IMR-90 (cell line): ENCODE measurements at places on chromosomes 4 and X. TPM values are rescaled to one million over a fixed set of nuclear protein-coding genes. Genes with fewer than 3 reads are reported as not detected.

The DDX53 gene
- not detected in 2 replicates for total RNA-seq

The SSX3 gene
- total RNA-seq: not detected in 2 replicates

The SLC6A8 gene
- total RNA-seq: 6.7 and 7.2 TPM in 2 replicates

The STX18 gene
- 20.1 and 26.9 TPM in 2 replicates for total RNA-seq

The SSX4B gene
- total RNA-seq: not detected in 2 replicates

DNA sequence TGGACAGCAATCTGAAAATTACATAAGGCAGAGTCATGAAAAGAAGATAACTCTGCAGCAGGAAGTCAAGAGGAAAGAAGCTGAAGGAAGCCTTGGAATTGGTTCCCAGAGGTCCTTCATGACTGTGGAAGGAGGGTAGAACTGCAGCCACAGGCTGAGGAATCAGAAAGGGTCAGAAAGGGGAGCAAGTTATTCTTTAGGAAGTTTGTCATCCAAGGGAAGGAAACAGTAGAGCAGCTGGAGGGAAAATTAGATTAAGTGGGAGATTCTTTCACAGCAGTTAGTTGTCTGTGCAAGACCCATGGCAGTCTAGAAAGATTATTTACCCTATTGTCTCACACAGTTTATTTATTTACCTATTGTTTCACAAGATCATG lies 9.3 kb upstream of the ADH1C start:
- DNase-seq: no peak
- no peak overlapping the region for H3K4me3 ChIP-seq

DNA sequence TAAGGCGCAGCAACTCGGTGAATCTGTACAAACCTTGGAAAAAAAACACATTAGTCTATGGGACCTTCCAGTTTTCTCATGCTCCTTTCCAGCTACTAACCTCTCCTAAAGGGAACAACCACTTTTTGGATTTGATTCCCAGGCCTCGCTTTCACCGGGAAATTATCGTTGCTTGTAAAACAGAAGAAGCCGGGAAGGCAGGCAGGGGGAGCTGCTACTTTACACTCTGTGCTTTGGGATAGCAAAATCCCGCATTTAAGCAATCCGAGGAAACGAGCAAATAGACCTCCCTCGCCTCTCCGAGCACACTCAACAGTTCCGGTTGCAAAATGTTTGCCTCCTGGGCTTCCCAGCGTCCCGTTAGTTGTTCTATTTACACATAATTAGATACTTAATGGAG lies 1.2 kb downstream of the CD38 start:
- H3K4me3 ChIP-seq: peak overlapping the region; percentile 30
- H3K4me1 ChIP-seq: no peaks in the 10 kb centered on the region; the same call in 1 of the 2 replicates
- H3K27me3 ChIP-seq: peaks cover 54% of the 10 kb centered on the region
- H3K27ac ChIP-seq: no peak overlapping the region
- H3K36me3 ChIP-seq: no peaks in the 10 kb centered on the region

GRCh38 chr4:15349531-15349935 lies 78.3 kb upstream of the C1QTNF7 start:
- no peak for DNase-seq
- no peak overlapping the region for H3K4me3 ChIP-seq
- no peak overlapping the region for H3K27ac ChIP-seq
- no peaks in the 10 kb centered on the region for H3K36me3 ChIP-seq
- peaks cover 9% of the 10 kb centered on the region; the same call in 1 of the 2 replicates for H3K4me1 ChIP-seq

DNA sequence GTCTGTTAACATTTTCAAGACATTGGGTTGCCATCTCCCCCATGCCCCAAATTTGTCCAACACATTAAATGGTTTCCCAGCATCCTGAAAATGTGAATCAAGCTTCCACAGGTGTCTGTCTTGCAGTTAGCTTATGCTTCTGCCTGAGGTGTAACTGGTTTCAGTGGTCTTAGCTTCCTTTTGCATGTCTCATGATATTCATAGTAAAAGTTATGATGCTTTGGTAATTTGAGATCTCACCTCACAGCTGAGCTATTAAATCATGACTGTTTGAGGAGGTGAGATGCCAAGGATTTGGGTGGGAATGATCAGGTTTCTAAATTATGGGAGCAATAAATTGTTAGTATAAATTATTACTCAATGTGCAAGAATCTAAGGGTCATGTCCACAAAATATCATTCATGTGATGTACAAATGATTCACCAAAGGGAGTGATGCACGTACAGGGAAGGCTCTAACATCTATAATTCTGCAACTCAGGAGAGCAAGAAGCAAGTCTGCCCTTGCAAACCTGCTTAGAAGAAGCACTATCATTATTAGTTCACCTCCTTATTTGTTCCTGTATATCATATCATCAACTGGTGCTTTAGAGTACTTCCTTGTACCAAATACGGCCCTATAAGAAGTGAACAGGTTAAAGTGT lies 17.1 kb upstream of the RAI2 start:
- H3K27me3 ChIP-seq: no peaks in the 10 kb centered on the region
- no peak overlapping the region for H3K4me3 ChIP-seq
- DNase-seq: no peak

DNA sequence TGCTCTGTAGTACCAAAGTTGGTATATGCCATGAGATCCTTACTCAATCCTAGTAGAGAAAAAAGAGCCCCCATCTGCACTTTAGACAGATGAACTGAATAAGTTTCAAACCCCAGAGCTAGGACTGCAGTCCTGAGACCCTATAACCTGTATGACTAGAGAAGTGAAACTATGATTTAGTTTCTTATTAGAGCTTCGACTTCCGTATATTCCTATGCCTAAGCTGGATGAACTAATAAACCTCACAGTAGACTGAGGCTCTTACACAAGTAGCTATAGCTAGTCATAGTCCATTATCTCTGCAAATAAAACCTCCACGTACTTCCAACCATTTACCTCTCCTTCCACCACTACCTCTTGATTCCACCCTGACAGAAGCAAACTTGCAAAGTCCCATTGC lies 6.3 kb upstream of the OTUD4 start:
- H3K4me3 ChIP-seq: no peak overlapping the region
- no peaks in the 10 kb centered on the region for H3K4me1 ChIP-seq
- no peak overlapping the region for H3K27ac ChIP-seq

GRCh38 chr4:56727150-56727549 lies 46.1 kb upstream of the HOPX start:
- peak; percentile 32 for DNase-seq
- H3K36me3 ChIP-seq: no peaks in the 10 kb centered on the region
- H3K27me3 ChIP-seq: peaks cover 4% of the 10 kb centered on the region; the same call in 1 of the 2 replicates
- H3K4me3 ChIP-seq: no peak overlapping the region
- H3K4me1 ChIP-seq: peaks cover 2% of the 10 kb centered on the region; the same call in 1 of the 2 replicates
- H3K27ac ChIP-seq: no peak overlapping the region

- H3K27ac ChIP-seq: no peak overlapping the region
- no peak overlapping the region for H3K4me3 ChIP-seq
- no peaks in the 10 kb centered on the region; the same call in 1 of the 2 replicates for H3K27me3 ChIP-seq
- peak; percentile 2 for DNase-seq
Observed at GRCh38 chrX:96619588-96619987, 65.1 kb upstream of the DIAPH2 start.

DNA sequence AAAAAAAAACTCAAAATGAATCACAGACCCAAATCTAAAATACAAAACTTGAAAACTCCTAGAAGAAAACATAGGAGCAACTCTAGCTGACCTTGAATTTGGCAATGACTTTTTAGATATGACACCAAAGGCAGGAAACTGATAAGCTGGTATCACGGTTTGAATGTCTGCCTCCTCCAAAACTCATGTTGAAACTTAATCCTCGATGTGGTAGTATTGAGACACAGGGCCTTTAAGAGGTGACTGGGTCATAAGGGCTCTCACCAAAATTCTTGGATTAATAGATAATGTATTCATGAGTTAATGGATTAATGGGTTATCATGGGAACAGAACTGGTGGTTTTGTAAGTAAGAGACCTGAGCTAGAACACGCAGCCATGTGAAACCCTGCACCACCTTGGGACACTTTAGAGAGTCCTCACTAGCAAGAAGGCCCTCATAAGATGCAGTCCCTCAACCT lies 40.5 kb downstream of the FRYL start:
- H3K4me1 ChIP-seq: 0 out of 2 replicates have a peak, but pooled peaks cover 1% of the 10 kb centered on the region
- H3K4me3 ChIP-seq: no peak overlapping the region
- DNase-seq: no peak
- no peaks in the 10 kb centered on the region for H3K36me3 ChIP-seq
- no peaks in the 10 kb centered on the region for H3K27me3 ChIP-seq
- H3K27ac ChIP-seq: no peak overlapping the region

DNA sequence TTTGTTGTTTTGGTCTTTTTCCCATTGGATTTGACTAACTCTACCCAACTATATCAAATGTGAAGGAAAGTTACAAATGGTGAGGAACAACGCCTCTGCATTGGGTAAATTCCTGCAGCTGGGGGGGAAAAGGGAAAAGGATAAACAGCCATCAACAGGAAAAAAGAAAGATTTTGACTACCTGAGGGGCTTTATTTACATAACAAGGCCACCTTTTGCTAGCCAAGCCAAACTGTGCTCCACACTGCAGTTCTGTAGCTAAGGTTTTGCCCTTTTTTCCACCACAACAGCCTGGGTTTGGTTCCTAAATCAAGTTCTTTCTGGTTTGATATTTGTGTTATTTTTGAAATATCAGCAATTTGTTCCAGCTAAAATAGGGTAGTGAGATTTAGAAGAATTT lies 40.8 kb downstream of the RHOXF2B start:
- H3K27me3 ChIP-seq: no peaks in the 10 kb centered on the region
- H3K4me3 ChIP-seq: no peak overlapping the region
- DNase-seq: no peak

- H3K27ac ChIP-seq: no peak overlapping the region
- H3K27me3 ChIP-seq: no peaks in the 10 kb centered on the region
- no peaks in the 10 kb centered on the region for H3K4me1 ChIP-seq
- no peaks in the 10 kb centered on the region for H3K36me3 ChIP-seq
- DNase-seq: no peak
Observed at GRCh38 chrX:145410622-145411021, 163.3 kb downstream of the SPANXN1 start.

DNA sequence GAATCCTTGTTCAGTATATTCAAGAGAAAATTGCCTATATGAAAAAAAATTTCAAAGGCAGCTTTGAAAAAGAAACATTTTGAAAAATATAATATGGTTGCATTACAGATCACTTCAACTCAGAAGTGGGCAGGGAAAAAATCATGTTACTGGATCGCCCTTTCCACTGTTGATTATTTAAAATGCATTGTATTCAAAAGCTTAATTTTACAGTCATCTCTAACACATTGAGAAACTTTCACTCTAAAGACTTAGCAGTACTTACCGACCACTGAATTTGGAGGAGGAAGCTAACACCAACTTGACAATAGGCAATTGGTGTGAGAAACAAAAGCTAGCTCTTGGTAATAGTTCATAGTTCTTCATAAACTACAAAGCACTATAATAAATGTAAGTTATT lies 101.9 kb downstream of the CEP135 start:
- no peaks in the 10 kb centered on the region for H3K4me1 ChIP-seq
- H3K4me3 ChIP-seq: no peak overlapping the region
- no peaks in the 10 kb centered on the region for H3K36me3 ChIP-seq
- H3K27ac ChIP-seq: no peak overlapping the region
- DNase-seq: no peak
- H3K27me3 ChIP-seq: peaks cover 18% of the 10 kb centered on the region

GRCh38 chrX:72115380-72115779 lies 16.3 kb downstream of the RTL5 start:
- DNase-seq: no peak
- H3K27me3 ChIP-seq: peaks cover 52% of the 10 kb centered on the region
- no peak overlapping the region for H3K27ac ChIP-seq
- H3K4me3 ChIP-seq: no peak overlapping the region
- H3K36me3 ChIP-seq: no peaks in the 10 kb centered on the region
- no peaks in the 10 kb centered on the region for H3K4me1 ChIP-seq

- H3K36me3 ChIP-seq: peaks cover 8% of the 10 kb centered on the region
- DNase-seq: no peak
- no peak overlapping the region for H3K27ac ChIP-seq
- no peak overlapping the region for H3K4me3 ChIP-seq
- H3K4me1 ChIP-seq: peaks cover 11% of the 10 kb centered on the region
- no peaks in the 10 kb centered on the region for H3K27me3 ChIP-seq
Observed at GRCh38 chr4:119032921-119033685, 102.5 kb upstream of the MYOZ2 start.

- H3K4me3 ChIP-seq: peak within 1 kb of the TSS; percentile 91
- peak; percentile 32 for DNase-seq
- H3K4me1 ChIP-seq: no peaks in the 10 kb centered on the region
- peak within 1 kb of the TSS; percentile 77 for H3K27ac ChIP-seq
- peaks cover 8% of the 10 kb centered on the region for H3K27me3 ChIP-seq
Observed at GRCh38 chrX:149631234-149632165, at the start of gene TMEM185A. Gene TMEM185A, minus strand, starts transcription at chrX:149631792. Its CDS starts 212 bp downstream, at chrX:149631580.

DNA sequence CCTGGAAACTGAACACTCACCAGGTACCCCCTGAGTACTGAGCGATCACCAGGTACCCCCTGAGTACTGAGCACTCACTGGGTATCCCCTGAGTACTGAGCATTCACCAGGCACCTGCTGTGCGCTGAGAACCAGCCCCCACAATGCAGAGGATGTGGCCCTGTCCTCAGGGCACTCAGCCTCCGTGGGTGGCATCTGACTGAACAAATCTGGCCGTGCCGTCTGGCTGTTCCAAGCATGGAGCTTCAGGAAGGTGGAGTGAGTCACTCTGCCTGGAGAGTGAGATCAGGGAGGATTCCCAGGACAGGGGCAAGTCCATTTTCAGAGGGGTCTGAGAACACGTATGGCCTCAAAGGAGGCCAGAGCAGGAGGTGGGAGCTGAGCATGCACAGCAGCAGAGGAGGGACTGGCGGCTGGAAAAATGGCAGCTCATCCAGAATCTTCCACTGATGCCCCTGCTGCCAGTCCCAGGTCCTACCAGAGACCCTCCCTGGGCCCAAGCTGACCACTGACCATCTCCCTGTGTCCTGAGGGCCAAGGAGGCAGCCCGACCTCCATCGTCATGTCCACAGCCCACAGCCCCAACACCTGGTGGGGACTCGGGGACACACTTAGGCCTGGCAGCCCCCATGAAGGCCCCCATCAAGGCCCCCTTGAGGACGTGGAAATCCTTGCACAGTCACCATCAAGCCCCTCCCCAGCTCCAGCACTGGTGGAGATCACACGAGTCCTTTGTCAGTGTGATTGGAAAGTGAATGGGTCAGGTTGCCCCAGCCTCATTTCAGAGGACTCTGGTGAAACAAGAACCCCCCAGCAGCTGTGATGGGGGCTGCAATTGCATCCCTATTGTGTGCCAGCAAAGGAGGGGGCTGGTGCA lies 94.1 kb downstream of the HMX1 start:
- H3K27ac ChIP-seq: no peak overlapping the region
- H3K4me3 ChIP-seq: no peak overlapping the region
- no peaks in the 10 kb centered on the region for H3K36me3 ChIP-seq
- H3K4me1 ChIP-seq: no peaks in the 10 kb centered on the region

DNA sequence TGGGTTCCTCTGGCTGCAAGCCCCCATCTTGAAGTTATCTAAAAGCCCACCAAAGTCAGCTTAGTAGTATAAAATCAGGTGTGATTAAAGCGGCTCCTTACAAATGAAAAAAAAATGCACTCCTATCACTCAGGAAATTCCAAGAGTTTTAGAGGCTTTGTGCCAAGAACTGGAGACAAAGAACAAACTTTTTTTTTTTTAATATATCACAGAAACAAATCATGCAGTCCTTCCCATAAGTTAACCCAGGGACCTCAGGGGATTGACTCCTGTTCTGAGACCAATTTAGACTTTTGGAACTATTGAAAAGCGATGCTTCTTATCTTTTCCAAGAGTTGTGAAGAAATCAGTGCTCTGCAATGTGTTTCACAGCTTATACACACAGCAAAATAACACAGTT lies 53.6 kb downstream of the HHIP start:
- no peaks in the 10 kb centered on the region for H3K27me3 ChIP-seq
- H3K36me3 ChIP-seq: no peaks in the 10 kb centered on the region
- no peak overlapping the region for H3K27ac ChIP-seq
- H3K4me1 ChIP-seq: peaks cover 10% of the 10 kb centered on the region
- peak; percentile 38 for DNase-seq
